ENCODE measurements at places on chromosomes 13 and 19.

DNA sequence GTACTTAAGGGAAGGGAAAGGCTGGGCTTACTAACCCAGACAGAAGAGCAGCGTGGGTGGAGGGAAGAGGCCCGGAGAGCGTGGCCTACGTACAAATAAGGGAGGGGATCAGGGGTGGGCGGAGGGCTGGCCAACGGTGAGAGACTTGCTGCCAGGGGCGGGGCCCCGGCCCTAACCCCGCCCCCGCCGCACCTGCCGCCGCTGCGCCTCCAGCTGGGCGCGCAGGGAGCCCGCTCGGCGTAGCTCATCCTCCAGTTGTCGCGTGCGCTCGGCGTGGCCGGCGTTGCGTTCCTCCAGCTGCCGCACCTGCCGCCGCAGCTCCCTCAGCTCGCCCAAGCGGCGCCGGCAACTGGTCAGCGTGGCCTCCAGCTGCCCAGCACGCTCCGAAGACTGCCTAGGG lies 5.7 kb downstream of the HOOK2 start:
- no peak for DNase-seq

- no peak for DNase-seq
Measured at GRCh38 chr13:113804703-113805430, 45.8 kb downstream of the TMEM255B start.

DNA sequence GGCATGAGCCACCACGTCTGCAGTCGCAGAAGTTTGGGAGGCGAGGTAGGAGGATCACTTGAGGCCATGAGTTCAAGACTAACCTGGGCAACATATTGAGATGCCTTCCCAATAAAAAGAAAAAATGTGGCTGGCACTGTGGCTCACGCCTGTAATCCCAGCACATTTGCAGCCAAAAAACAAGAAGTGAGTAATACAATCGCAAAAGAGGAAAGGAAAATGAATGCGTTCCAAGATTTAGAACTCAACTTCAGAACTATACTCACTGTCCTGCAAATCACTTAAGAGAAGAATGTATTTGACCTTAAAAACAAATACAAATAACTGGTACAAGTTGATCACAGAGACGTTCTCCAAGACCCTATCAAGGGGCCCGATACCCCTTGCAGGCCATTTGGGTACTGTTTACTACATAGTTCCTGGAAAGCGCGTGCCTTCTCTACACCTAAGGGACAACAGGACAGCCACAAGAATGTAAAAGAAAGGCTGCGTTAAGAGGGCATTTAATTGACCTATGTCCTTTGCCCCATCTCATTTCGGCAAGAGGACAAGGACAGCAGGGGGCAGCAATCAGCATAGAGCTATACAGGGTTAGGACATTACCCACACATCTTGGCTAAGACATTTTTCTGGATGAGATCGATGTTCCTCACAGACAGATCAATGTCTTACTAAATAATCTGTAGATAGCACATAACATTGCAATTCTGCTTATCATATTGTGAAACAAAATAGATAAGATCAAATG lies 41.3 kb downstream of the FLT3 start:
- DNase-seq = peak; percentile 38

GRCh38 chr13:32877491-32877890 lies 138.7 kb upstream of the KL start:
- DNase-seq = no peak

DNA sequence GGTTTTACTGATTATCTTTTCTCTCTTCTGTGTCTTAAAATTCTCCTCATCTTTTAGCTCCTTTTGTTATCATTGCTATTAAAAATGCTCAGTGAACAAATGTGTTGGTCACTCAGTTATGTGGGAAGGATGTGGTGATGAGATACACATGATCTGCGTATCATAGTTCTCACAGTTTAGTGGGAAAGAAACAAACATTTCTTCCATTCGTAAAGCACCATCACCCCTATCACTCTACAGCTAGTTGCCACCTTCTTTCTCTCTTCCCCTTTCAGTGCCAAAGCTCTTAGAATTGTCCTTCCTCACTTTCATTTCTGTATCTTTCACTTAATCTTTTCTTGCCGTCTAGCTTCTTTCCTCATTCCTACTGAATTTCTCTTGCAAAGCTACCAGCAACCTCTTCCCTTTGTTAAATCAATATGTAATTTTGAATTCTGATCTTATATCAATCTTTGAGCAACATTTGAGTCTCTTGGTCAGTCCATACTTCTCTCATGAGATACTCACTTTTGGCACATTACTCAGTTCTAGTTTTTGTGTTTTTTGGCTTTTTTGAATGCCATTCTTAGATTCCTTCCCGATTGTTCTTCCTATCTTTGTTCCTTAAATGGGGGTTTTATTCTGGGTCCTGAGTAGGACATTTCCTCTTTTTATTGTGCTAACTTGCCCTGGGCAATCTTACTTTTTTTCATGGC lies 122.3 kb downstream of the PCCA start:
- DNase-seq = peak; percentile 68

DNA sequence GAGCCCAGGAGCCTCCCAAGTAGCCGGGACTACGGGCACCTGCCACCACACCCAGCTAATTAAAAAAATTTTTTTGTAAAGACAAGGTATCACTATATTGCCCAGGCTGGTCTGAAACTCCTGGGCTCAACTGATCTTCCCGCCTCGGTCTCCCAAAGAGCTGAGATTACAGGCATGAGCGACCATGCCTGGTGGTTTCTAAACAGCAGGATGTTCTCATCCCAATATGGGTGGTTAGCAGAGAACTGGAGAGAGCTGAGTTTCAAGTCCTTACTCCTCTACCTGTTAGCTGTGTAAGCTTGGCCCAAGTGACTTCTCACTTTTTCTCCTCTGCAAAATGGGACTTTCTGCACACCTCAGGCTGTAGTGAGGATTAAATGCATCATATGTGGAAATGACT lies 8.0 kb downstream of the TMEM91 start:
- no peak for DNase-seq

GRCh38 chr13:98853771-98854221 lies 101.3 kb upstream of the SLC15A1 start:
- DNase-seq = peak; percentile 66

DNA sequence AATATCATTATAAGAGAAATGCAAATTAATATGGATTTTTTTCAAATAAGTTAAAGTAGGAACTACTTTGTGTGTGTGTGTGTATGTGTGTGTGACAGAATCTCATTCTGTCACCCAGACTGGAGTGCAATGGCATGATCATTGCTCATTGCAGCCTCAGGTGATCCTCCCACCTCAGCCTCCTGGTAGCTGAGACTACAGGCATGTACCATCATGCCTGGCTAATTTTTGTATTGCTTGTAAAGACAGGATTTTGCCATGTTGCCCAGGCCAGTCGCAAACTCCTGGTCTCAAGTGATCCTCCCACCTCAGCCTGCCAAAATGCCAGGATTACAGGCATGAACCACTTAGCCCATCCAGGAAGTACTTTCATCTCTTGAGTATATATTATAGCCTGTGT lies 3.2 kb upstream of the ERVV-2 start:
- DNase-seq = no peak

GRCh38 chr13:32840113-32840512 lies 176.1 kb upstream of the KL start:
- no peak for DNase-seq

GRCh38 chr19:47142779-47143178 lies 12.1 kb downstream of the SAE1 start:
- peak; percentile 74 for DNase-seq

- DNase-seq = no peak
Measured at GRCh38 chr19:41206926-41207750, 11.9 kb upstream of the AXL start.

- peak; percentile 26 for DNase-seq
Measured at GRCh38 chr19:16660763-16661479, at the start of gene TMEM38A. Gene TMEM38A, plus strand, starts transcription at chr19:16661139. Its CDS starts 79 bp downstream, at chr19:16661218.

GRCh38 chr13:95641291-95642027 lies 3.0 kb downstream of the DZIP1 start:
- peak; percentile 49 for DNase-seq

DNA sequence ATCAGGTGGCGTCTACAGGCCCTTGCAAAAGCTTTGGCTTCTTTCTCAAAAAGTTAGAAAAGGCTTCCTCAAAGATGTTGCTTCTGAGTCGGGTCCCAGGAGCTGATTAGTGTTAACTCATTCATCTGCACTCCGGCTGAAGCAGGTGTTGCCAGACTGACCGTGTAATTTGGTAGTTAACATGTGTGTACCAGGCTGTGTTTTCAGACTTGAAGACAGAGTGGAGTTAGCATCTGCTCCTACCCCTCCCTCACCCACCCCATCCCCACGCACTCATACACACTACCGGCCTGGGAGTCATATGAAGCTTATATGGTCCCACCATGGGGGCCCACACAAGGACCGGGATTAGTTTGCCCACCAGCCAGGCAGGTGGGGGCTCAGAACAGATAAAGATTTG lies 111.5 kb downstream of the DNAJC15 start:
- DNase-seq = no peak

All from EH (cell line).